ENCODE measurements at places on chromosomes 1 and 21.

DNA sequence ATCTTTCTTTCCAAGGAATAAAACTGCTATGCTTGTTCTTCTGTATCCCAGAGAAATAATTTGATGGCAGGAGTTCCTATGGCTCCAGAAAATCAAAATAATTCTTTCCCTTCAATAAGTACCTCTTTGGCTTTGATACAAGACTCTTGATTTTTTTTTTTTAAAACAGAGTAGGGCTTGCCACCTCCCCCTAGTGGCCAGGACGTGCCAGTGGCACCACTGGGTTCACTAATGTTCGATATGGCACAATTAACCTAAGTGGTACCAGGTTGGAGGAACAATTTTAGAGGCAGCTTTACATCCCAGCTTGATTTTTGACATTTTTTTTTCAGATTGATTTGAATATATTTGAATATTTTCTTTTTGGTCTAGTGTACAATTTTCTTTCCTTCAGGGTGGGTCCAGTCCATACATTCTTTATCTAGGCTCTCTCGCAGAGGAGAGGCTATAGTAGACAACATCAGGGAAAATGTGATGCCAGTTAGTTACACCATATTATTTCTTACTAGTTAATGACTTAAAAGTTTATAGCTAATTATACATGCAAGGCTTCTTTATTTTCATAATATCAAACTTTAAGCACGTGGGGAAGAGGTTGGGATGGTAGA, 330.9 kb downstream of the S1PR1 start:
- peak; percentile 15 for DNase-seq

DNA sequence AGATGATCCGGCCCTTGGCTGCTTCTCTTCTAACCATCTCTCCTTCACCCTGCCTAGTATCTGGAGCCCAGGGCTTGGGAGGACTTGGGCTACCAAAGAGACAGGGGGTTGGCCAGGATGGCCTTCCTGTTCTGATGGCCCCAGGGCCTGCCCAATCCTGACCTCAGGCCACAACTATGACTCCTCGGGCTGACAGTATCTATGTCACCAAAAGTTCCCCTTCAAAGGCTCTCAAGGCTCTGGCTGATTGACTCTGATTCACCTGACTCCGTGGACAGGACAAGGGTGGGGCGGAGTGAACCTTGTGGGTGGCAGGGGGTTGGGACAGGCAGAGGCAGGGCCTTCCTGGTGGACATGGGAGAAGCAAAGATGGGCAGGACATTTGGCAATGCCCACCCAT, 12.7 kb downstream of the MEF2D start:
- no peak for DNase-seq

GRCh38 chr21:42112857-42113256, 41.7 kb downstream of the UMODL1 start:
- no peak for DNase-seq

- DNase-seq = no peak
Observed at GRCh38 chr1:241622669-241623068, 17.5 kb downstream of the CHML start.

DNA sequence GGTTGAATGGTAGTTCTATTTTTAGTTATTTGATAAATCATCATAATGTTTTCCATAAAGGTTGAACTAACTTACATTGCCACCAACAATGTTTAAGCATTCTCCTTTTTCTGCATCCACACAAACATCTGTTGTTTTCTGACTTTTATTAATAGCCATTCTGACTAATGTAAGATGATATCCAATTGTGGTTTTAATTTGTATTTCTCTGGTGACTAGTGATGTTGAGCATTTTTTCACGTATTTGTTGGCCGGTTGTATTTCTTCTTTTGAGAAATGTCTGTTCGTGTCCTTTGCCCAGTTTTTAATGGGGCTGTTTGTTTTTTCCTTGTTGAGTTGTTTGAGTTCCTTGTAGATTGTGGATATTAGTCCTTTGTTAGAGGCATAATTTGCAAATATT, 24.6 kb upstream of the SLC35F3 start:
- no peak for DNase-seq

DNA sequence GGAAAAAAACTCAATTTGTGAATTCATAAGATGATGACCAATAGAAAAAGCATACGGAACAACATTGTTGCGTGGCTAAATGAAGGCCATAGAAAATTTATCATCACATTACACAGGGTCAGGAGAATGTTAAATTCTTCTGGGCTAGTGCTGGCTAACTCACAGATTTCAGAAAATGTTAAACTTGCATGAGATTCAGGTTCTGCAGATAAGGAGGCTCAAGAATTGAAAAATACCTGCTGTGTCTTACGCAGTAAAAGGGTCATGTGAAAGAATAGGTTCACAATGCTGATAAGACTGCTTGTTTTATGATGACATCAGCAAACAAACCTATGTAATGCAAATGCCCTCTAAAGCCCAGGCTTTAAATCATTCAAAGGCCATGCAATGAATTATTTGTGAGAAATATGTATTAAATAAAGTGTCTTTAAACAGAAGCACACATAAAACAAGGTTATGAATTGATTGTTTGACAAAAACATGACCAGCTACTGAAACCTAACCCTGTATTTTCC, 378.8 kb downstream of the USP25 start:
- no peak for DNase-seq

- no peak for DNase-seq
Observed at GRCh38 chr1:6688001-6688400, 13.6 kb downstream of the DNAJC11 start.

- DNase-seq = no peak
Observed at GRCh38 chr1:24711329-24711728, 33.9 kb upstream of the CLIC4 start.

- no peak for DNase-seq
Observed at GRCh38 chr1:153775458-153776327, 486 bp downstream of the SLC27A3 start.

DNA sequence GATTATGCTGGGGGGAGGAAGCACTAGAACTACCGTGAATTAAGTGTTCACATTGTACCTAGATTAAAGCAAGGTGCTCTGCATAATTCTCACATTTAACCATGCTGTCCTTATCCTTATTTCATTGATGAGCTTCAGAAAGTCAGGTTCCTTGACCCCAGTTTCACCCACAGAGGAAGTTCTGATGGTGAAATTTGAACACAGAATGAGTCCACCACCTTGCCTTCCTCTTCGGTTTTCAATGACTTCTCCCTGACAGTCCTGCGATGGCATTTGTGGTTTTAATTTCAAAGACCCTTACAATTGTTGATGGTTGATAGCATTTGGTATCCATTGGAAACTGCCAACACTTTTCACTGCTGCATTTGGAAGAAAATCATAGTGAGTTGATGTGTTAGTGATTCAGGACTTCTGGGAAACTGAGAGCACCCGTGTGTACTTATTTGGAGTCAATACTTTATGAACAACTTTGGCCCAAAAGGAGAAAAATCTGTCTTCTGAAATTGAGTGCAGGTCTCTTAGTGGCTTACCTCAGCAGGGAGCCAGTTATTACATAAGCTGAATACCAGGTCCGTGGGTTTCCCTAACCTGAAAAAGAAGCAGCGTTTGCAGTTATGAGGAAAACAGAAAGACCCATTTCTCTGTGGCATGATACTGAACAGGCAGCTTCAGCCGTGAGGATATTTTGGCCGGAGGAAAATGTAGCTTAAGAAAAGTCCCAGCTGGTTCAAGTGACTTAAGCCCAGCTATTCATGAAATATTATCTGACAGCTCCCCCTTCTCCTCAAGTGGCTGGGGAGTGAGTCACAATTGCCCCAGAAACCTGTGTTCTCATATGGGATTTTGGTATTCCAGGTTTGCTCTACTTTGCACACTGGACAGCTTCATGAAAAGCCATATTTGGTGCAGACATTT, 47.5 kb downstream of the ROR1 start:
- DNase-seq = no peak

DNA sequence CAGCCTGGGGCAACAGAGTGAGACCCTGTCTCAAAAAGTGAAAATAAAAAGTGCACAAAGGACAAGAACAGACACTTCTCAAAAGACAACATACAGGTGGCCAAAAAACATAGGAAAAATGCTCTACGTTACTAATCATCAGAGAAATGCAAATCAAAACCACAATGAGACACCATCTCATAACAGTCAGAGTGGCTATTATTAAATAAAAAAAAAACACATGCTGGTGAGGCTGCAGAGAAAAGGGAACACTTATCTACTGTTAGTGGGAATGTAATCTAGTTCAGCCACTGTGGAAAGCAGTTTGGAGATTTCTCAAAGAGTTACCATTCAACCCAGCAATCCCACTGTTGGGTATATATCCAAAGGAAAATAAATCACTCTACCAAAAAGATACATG, 173.2 kb downstream of the SMYD3 start:
- DNase-seq = no peak

DNA sequence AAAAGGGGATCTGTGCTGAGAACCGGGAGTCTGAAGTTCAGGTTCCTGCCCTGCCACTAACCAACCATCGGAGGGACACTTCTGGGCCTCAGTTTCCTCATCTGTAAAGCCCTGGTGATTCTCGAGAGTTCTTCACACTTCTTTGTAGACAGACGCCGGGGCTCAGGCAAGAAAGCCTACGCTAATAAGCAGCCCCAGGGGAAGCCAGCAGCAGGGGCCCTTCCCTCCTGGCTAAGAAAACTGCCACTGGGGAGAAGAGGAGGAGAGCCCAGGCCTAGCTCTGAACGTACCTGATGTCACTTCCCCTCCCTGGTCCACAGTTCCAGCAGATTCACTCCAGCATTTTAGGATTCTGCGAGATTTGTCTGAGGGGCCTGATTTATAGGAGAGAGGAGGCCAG, 76.0 kb downstream of the CAMK2N1 start:
- no peak for DNase-seq

GRCh38 chr1:98733782-98734112, 72.2 kb downstream of the SNX7 start:
- DNase-seq = no peak

DNA sequence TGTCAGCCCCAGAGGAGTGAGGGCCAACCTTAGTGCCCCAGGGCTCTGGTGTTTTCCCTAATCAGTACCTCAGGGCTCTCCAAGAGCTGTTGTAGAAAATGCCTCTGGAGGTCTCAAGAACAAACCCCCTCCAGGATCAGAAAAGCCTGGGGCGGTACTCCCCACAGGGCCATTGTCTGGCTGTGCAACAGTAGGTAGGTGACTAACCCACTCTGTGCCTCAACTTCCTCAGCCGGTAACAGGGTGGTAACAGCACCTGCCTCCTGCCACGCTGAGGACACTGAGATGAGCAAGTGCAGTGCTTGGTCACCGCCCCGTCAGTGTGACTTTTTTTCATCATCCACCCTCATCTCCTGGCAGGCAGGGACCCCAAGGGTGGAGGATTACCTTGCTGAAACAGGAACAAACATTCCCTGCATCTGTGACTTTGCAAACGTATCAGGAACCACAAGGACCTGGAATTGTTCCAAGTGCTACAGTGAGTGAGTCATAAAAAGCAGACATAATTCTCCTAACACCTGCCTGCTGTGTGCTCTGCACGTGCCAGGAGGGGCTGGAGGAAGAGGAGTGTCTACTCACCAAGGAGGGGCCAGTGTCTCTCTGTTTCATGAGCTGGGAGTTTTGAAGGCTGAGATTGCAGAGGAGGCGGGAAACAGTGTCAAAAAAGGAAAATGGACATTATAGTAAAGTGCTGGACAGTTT, 440.8 kb downstream of the NPHP4 start:
- DNase-seq = no peak

GRCh38 chr1:105730701-105731100, 1325.8 kb upstream of the PRMT6 start:
- DNase-seq = no peak

DNA sequence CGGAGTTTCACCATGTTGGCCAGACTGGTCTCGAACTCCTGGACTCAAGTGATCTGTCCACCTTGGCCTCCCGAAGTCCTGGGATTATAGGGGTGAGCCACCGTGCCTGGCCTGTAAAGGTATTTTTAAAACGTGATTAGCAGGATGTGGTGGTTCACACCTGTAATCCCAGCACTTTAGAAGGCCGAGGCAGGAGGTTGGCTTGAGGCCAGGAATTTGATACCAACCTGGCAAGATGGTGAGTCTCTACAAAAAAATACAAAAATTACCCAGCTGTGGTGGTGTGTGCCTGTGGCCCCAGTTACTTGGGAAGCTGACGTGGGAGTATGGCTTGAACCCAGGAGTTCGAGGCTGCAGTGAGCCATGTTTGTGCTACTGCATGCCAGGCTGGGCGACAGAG, 43.3 kb upstream of the SOD1 start:
- DNase-seq = no peak

- no peak for DNase-seq
Observed at GRCh38 chr1:110951161-110951560, 12.6 kb downstream of the LRIF1 start.

DNA sequence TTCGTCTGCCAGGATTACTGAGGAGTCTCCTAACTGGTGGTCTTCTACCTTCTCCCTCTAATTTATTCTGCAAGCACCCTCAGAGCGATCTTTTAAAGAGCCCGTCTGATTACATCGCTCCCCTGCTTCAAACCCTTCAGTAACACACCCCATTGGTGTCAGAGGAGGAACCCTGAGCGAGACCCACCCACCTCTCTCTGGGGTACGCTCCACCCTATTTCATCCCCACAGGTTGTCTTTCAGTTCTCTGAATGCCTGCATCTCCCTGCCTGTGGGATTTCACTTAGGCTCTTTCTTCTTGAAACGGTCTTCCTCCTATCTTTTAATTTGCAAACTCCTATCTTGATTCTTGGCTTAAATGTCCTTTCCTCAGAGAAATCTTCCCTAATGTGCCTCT, 39.4 kb downstream of the C1orf21 start:
- DNase-seq = no peak

- no peak for DNase-seq
Observed at GRCh38 chr1:54571803-54572541, 23.9 kb downstream of the ACOT11 start.
